ENCODE measurements at places on chromosomes 4 and X.

GRCh38 chrX:63755892-63756291 is 29.1 kb downstream of the ARHGEF9 start:
- no peak for DNase-seq

DNA sequence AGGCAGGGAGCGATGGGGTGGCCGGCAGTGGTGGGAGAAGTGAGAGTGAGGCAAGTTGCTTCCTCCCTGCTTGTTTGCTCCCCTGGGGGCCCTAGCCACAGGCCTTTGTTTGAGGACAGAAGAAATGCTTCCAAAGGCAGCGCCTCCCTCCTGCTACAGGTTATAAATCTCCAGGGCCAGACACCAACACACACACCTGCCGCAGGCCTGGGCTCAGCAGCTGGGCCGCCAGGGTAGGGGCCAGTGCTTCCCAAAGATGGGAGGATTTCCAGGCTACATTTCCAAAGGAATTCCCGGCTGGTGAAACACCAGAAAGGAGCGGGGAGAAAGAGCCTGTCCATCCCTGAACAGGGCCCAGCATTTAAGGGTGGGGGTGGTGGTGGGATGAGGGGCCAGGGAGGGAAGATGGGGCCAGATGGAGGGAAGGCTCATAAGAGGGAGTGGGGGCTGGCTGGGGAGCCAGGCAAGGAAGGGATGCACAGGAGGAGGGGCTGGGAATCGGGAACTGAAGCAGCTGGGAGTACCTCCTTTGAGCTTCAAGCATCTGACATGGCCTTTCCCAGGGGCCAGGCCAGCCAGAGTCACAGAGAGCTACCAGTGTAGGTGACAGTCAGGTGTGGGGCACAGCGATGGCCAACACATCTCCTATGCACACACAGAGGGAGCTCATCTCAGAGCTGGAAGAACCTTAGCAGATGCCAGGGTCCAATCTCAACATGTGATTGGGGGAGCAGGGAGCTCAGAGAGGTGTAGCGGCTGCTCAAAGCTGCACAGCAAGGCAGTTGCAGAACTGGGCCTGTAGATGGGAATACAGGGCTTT is 143.9 kb downstream of the PJA1 start:
- DNase-seq: no peak

DNA sequence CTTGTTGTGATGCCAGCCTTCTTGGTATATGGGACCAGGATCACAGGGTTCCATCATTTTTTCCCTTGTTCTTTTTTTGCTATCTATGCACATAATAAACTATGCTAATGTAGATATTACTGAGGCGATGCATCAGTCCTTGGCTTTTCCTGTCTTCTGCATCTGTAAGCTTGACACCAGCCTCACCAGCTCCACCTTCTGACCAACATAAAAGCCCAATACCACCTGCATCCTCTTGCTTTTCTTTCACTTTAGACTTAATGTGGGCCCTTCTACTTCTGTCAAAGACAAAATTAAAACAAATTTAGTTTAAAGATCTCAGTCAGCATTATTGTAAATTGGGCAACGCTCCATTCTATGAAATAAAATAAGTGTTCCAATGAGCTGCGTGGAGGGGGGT is 1718.8 kb upstream of the PCDH10 start:
- DNase-seq: no peak

- no peak for DNase-seq
Measured at GRCh38 chr4:139532947-139533346, 23.1 kb downstream of the SETD7 start.

DNA sequence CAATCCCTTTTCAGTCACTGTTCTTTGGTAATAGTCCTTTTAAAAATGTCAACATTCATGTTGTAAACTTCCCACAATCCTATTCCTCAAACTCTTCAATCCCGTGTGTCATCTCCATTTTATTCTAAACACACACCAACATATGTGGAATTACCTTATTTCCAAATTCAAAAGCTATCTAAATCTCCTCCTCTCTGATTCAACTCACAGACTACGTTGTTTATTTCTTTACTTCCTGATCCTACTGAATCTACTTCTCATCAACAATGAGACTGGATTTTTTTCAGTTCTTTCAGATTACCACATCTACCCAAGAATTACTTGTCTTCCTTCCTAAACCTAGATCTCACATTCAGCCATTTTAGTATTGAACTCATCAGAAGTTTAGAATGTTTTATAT is 188.2 kb downstream of the GABRB1 start:
- DNase-seq: no peak

DNA sequence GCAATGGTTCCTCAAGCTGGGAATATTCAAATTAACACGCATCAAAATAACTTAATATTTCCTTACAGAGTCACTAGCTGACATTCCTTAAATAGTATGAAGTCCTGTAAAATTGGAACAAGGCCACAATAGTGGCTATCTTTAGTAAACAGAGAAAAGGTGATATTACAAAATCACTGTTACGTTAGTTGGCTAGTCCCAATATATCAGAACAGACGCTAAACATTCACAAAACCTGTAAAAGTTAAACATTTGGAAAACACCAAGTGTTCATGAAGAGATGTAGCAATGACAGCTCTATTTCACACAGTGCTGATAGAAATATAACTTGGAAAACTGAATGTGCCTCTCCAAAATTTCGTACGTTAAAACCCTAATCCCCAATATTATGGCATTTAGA is 61.0 kb upstream of the FAM47C start:
- no peak for DNase-seq

DNA sequence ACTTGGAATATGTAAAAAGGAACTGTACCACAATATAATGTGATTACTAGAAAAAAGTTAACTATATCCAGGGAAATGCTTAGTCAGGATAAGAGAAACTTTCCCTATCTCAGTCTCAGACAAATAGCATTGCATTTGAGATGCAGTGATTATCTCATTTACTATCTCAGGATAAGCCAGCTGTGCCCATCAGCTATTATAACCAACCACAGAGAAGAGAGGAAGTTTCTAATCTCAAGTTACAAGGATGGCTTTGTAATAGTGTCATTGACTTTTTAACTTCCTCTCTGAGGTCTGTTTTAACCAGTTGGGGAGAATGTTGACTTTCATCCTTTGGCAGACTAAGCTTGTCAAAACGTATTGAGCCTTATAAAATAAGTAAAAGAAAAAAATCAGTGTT is 56.5 kb downstream of the SNX25 start:
- DNase-seq: peak; percentile 19

DNA sequence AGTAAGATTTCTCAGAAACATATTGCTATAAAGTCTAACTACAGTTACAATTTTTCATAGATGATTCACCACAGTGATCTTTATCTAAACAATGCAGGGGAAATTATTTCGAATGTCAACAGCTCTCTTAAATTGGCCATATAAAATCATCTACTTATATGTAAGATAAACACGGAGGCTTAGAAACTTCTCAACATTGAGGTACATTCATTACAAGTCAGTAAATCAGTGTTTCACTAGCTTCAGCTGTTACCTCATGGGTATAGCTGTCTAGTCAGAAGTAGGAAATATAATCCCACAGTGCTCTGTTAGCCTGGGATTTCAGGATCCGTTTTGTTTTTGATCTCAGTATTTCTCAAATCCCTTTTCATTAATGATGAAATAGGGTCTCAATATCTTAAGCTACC is 43.2 kb downstream of the PCDH7 start:
- DNase-seq: no peak

All from hematopoietic multipotent progenitor cell treated with erythropoietin and hydrocortisone succinate and interleukin-3 and kit ligand, for 8 days (in vitro differentiated cells).